ENCODE measurements at places on chromosomes 16 and 17.
A peak's percentile ranks its signal among the peaks of the same experiment; 100 is the strongest.

- DNase-seq, result peak; percentile 18
These were observed 73.7 kb downstream of the MRC2 start for GRCh38 chr17:62700964-62701705.

DNA sequence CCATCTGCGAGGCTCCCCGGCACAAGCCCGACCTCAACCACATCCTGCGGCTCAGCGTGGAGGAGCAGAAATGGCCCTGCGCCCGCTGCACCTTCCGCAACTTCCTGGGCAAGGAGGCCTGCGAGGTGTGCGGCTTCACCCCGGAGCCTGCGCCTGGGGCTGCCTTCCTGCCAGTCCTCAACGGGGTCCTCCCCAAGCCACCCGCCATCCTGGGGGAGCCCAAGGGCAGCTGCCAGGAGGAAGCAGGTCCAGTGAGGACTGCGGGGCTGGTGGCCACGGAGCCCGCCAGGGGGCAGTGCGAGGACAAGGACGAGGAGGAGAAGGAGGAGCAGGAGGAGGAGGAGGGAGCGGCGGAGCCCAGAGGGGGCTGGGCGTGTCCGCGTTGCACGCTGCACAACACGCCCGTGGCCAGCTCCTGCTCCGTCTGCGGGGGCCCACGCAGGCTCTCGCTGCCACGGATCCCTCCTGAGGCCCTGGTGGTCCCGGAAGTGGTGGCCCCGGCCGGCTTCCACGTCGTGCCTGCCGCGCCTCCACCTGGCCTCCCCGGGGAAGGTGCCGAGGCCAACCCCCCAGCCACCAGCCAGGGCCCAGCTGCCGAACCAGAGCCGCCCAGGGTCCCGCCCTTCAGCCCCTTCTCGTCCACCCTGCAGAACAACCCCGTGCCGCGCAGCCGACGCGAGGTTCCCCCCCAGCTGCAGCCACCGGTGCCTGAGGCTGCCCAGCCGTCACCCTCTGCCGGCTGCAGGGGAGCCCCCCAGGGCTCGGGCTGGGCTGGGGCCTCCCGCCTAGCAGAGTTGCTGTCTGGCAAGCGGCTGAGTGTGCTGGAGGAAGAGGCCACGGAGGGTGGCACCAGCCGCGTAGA is 13.1 kb upstream of the PRR35 start:
- peak; percentile 81 for DNase-seq

DNA sequence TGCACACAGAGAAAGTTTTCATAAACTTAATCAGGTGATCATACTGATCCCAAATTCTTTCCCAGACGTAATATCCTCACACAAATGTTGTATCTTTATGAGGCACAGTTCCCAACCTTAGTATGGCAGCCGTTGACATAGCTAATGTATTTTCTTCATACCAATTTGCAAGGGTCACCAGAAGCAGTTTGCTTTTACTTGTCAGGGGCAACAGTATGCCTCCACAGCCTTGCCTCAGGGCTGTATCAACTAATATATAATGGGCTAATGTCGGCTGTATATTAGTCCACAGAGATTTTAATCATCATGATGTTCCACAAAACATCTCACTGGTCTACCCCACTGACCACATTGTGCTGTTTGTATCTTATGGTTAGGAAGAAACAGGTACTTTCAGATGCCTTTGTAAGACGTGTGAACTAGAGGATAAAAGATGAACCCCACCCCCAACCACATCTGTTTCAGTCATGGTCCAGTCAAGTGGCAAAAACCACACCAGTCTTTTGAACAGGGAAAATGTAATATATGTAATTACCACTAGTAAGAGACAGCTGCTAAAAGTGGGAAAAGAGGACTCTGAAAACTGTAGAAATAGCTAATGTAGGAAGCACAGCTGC is 55.2 kb downstream of the GAN start:
- no peak for DNase-seq

- DNase-seq, result no peak
These were observed 90.9 kb upstream of the BCAR1 start for GRCh38 chr16:75342308-75342811.

GRCh38 chr17:48628649-48629410 is 2.7 kb upstream of the HOXB9 start:
- DNase-seq, result no peak
